ENCODE measurements at places on chromosomes 7 and 10. TPM values are rescaled to one million over a fixed set of nuclear protein-coding genes. Genes with fewer than 3 reads are reported as not detected.

DNA sequence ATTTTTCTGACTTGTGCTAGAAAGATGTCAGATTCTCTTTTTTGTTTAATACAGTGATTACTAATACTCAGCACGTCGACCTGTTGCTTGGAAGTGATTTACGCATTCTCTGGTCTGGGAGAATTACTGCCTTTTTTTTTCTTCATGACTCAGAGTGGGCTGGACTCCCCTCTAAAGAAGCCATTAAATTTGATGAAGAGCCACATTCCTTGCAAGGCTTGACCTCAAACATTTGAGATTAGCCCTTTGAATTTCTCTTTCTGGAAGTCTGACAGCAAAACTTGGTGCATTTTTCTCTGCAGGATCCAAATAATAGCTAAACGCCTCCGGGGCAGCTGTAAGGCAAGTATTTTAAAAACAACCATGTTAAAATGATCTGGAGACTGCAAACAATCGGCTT lies 171.6 kb downstream of the GALNT17 start:
- DNase-seq = no peak

DNA sequence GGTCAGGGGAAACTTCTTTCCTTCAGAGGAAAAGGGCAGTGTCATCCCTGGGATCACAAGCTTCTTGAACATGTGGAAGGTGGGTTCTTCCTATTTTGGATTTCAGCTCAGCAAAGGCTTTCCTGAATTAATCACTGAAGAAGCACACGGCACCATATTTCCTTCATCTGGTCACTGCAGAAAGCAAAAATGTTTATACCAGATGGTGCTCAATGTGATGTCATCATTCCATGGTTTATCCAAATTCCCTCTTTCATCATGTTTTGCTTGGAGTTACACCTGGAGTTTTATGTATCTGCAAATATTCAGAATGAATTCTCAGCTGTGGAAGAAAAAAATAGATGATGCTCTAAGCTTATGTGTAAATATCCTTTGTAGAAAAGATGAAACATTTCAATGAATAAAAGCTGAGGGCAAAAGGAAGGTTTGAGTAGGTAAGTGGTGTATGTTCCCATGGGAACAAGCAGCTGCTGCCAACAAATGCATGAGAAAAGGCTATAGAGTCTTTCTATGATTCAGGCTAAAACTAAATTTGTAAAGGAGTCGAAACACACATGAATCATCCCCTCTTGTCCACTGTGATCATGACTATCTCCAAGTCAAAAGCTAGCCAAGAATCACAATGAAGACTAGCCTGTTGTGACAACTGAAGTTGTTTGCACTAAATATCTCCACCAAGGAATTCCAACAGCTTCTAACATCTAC lies 26.9 kb upstream of the BPGM start:
- no peak for DNase-seq

DNA sequence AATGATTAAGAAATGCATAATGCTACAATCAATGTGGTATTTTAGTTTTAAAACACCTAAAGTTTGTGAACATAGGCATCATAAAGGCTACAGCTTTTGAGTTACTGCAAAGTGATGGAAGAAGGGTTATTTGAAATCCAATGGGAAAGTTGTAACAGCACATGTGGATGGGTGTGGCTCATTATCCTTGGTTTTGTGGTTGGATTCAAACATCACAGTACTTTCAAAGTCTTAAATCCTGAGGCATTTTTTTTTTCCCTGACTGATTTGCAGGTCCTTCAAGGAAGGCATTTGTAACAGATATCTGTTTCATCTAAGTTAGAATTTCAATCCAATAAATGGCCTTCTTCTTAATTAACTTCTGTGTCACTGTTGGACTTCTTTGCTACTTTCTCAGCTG lies 9.8 kb upstream of the SHTN1 start:
- no peak for DNase-seq

DCLRE1C gene
- total RNA-seq = 22.6 TPM

CLRN3 gene
- not detected for total RNA-seq

DNA sequence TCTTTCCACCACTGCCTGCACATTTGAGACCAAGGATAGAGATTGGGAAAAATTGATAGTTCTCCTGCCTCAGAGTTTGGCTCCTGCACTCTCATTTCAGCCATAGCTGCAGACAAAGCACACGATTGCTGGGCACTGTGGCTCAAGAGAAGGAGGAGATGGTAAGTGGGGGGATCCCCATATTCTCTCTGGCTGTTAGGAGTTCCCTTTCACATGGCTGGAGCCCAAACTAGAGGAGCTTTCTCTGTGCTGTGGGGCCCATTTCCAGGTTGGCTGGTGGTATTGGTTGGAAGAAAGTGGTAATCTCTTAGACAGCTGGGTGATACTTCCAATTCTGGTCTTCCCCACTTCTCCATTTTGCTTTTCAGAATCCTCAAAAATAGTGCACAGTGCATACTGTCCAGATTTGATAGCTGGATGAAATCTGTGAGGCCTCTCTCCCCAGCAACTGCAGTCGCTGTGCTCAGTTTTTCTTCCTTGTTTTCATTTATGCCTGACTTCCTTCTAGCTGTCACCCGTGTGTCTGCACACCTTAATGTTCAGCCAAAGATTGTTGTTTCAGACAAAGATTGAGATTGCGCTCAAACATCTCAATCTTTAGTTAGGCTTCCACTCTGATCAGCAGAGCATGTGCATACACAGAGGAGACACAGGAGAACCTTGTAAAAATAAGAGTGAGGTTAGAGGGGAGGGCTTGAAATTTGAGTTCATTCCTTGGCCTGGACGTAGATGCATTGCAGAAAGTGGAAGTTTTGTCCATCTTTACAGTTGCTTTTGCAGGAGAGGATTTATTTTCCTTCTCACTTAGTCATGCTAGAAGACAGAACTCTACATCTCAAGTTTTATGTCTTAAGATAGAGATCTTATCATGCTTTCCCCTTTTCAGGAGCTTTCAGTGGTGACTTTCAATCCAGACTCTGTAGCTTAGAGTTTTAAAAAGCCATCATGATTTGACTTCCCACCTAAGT lies 28.6 kb downstream of the RABGEF1 start:
- DNase-seq = no peak

ENTPD1 gene
- total RNA-seq = 99.5 TPM

FAM24B gene
- 2.3 TPM for total RNA-seq

- peak; percentile 75 for DNase-seq
Measured at GRCh38 chr7:2157473-2158279, 75.1 kb downstream of the MAD1L1 start.
